Left renal cortex interstitium (tissue), 4 donors: ENCODE measurements at places on chromosomes 2 and 18. TPM values are rescaled to one million over a fixed set of nuclear protein-coding genes. Genes with fewer than 3 reads are reported as not detected.

DNA sequence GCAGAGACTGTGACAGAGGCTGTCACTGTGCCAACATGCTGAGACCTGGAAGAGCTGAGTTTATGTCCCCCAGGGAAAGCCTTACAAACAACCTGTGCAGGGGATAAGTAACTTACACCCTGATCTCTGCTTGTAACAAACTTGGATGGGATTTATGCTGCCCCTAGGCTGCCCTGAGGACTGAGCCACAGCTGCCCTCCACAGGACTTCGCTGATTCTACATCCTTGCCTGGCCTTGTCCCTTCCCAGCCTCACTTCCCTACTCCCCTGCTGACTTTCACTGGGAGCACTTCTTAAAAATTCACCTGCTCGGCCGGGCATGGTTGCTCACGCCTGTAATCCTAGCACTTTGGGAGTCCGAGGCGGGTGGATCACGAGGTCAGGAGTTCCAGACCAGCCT, 45.9 kb upstream of the ASAP2 start:
- no peak for DNase-seq

- DNase-seq = no peak
Measured at GRCh38 chr2:40273734-40274182, 178.1 kb downstream of the SLC8A1 start.

- no peak for DNase-seq
Measured at GRCh38 chr2:18047213-18047611, 168.7 kb downstream of the KCNS3 start.

DNA sequence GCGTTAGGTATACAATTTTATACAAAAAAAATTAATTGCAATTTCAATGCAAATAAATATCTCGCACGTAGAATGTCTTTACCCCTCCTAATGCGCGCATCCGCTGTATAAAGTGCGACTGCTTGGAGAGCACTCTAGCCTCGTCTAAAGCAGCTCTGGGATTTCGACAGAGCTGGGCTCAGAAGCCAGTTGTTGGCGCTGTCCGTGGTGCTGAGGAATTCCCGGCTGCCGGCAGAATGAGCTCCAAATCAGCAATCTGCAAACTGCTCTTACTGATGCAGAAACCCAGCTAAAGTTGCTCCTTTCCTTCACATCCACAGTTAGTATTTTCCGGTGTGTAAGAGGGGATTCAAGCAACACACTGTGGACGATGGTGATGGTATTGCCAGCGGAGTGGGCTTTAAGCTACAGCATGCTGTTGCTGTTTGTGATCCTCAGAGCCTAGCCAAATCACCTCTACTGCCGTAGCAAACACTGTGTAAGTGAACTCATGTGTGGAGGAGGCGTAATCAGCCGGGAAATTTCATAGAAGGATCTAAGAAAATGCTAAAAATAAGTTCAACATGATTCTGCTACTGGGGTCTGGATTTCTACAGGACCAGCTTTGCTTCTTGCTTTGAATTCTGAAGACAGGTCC, at the start of gene VWC2L:
Gene VWC2L (plus strand): TSS at position 137 of the 637 bp plus-strand sequence. CDS start 3,140 bp downstream, outside the sequence.
- DNase-seq = peak; percentile 76

Gene CAPN13
- polyA plus RNA-seq = 2.4 TPM
